ENCODE measurements at places on chromosomes 7 and 10.
A peak's percentile ranks its signal among the peaks of the same experiment; 100 is the strongest.

DNA sequence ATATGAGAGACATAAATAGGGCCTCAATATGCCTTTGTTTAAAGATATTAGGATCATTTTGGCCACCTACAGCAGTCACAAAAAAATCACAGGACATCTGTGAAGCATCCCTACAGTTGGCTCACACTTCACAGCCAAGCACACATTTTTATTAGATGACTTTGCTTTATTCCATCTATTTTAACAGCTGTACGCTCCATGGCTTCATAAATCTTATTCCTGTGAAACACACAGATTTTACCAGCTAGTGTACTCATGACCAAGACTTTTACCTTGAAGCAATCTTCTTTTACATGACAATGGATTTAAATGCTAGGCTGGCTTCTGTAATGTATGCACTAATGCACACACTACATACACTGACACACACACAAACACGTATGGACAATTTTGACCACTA is 254.8 kb upstream of the PITRM1 start:
- no peak for DNase-seq

DNA sequence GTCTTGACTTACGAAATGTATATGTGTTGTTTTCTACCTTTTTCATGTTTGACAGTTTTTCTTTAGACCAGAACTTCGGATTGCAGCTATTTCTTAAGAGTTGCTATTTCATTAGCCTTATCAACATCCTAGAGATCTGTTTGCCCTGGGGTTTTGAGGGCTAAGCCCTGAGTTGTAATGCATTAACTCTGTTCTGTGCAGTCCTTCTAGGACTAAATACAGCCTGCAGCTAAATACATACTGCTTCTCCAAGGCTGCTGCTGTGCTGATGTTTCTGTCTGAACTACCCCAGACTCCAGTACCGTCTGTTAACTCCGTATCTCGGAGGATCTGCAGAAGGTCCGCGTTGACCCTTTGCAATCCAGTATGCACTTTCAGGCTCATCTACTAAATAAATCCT is 26.5 kb downstream of the KIAA1217 start:
- DNase-seq, result no peak

DNA sequence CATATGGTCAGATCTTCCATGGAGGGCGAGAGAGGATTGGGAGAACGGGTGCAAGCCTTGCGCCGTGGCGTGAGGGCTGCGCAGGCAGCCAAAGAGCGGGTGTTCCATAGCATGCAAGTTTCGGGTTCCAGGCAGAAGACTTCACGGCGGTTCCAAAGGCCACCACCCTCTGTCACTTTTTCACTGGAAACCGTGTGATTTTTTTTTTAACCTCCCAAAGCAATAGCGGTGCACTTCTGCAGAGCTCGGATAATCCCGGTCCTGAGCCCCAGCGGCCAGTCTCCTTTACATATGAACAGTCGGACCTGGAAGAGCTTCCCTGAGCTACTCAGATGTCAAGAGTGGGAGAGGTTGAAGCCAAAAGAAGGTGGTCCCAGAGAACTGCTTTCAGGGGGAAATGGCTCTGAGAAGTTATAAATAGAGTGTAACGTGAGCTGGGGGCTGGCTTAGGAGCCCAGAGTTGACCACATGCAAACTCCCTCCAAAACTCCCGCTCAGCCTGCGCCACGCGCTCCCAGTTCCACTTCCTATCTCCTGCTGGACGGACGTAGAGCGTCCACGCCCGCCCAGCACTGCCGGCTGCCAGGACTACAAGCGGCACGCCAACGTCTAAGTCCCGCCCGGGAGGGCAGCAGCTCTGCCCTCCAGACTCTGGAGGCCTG is at the start of gene MEOX2:
TSS of gene MEOX2 (minus strand) at position 389 of the 662 bp plus-strand sequence. CDS start at position 108, 281 bp downstream.
- DNase-seq, result no peak

DNA sequence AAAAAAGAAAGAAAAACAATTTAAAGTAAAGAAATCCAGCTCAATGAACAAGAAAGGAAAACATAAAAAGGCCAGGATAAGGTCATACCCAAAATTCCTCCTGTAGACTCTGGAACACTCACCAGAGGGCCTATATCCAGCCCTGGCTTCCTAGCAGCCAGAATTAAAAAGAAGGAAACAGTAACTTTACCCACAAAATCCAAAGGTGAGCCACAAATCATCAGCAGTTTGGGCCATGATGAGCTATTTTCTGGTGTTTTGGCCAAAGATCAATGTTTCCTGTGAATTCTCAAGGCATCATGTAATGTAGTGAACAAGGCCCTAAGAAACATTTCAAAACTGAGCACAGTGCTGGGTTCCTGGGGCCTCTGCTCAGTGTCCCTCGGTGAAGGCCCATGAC is 87.8 kb downstream of the LARP4B start:
- no peak for DNase-seq

DNA sequence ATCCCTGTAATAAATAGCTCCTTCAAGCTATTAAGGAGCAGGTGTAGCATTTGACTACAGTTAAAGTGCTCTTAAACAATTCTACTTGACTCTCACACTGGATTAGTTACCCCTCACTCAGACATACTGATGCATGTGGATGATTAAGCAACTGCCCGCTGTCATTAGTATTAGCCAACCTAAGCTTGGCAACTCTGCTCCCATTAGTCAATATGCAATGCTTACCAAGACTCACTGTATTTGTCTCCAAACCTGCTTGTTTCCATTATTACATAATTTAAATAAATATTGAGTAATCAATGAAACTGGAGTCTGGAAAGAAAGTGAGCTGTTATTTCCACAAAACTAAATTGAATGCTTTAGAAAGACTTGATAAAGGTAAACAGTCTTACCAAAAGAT is 144.0 kb upstream of the ASAH2 start:
- no peak for DNase-seq

- peak; percentile 57 for DNase-seq
These were observed 778 bp upstream of the TRIM8 start for GRCh38 chr10:102643336-102644065.

DNA sequence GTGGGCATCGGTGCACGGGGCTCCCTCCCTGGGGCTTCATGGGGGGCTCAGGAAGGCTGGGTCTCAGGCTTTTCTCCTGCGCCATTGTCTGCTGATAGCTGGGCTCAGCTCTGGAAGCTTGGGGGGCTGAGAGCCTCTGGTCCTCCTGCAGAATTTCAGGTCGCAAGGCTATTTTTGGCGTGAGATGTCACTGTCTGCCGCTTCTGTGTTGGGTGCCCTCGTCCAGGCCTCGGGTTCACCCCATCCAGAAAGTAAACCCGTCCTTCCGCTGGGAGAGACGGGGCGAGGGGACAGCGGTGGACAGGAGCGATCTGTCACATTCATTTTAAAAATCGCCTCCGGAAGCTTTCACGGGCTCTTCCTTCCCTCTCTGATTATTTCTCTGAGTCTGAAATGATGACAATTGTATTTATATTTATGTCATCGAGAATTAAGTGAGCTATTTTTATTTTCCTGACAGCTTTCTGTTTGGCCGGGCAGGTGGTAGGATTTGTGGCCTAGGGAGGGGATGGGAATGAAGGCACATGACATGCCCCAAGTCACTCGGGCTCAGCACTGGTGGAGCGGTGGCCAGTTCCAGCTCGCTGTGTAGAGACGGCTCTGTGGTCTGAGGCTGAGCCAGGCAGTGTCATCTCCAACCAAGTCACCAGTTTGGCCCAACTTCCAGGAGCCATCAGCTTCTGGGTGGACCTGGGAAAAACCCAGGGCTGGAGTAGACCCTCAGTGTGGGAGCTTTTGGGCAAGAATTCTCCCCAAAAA is 40.7 kb upstream of the AP5Z1 start:
- peak; percentile 86 for DNase-seq

GRCh38 chr7:114342431-114343179 is 72.0 kb upstream of the FOXP2 start:
- no peak for DNase-seq

GRCh38 chr10:31186225-31187000 is 132.6 kb upstream of the ZEB1 start:
- DNase-seq, result no peak

- DNase-seq, result no peak
These were observed 11.3 kb downstream of the TNS3 start for GRCh38 chr7:47570649-47571050.

DNA sequence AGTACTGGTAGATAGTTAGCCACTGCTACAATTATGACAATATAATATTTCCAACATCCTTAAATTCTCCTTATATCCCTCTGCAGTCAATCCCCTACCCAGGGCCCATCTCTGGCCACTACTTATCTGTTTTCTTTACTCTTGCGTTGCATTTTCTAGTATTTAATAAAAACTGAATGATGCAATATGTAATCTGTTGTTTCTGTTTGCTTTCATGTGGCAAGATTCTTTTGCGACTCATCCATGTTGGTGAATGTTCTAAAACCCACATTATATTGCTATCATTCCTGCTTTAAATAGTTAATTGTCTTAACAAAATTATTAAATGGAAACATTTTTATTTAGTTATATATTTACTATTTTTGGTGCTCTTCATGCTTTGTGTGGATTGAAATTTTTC is 338.5 kb downstream of the MDFIC start:
- DNase-seq, result no peak

DNA sequence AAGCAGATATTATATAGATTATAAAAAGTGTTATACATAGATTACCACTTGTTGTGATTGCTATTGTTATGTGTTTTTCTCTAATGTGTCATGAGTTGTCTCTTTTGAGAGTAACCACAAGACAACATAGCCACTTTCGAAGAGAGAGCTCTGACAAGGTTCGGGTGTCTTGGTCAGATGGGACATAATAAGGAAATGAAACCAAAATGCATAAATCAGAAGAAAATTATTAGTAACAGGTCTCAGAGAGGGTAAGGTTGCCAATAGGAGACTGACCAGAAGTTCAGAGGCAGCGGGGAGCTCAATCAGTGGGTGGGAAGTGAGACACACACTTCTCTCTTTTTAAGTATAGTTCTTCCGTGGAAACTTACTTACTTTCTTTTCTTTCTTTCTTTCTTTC is 639.2 kb upstream of the POT1 start:
- no peak for DNase-seq

DNA sequence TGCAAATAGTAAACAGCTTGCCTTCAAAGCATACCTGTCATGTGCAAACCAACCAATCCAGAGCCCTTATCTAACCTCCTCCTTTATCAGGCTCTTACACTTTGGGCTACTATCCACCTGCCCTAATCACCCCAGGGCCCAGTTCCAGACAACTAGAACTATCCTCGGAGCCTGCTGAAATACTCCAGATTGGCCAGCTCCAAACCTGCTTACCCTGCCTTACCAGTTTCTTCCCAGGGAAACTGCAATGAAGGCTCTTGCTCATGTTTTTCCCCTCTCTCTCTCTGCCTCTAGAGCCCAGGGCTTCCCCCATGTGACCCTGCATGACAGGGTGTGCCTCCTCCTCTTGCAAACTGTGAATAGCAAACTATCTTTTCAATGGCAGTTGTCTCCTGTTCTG is 81.4 kb upstream of the CAPZA2 start:
- no peak for DNase-seq

DNA sequence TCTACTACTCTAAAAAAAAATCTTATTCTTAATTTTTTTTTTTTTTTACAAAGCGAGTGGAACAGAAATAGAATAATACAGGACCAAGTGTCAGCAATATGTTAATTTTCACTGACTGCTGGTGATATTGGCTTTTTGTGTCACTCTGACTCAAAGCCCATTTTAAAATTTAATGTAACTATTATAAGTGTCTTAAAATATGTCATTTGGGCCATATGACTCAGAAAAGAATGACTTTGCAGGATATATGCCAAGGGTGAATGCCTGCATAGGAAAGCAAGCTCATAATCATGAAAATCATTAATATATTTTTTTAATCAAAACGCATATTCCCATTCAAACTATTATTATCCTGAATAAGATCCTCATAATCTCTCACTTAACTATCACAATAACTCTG is 149.2 kb downstream of the GNAT3 start:
- DNase-seq, result no peak

GRCh38 chr10:118045837-118046394 is 825 bp downstream of the RAB11FIP2 start:
- peak; percentile 90 for DNase-seq

DNA sequence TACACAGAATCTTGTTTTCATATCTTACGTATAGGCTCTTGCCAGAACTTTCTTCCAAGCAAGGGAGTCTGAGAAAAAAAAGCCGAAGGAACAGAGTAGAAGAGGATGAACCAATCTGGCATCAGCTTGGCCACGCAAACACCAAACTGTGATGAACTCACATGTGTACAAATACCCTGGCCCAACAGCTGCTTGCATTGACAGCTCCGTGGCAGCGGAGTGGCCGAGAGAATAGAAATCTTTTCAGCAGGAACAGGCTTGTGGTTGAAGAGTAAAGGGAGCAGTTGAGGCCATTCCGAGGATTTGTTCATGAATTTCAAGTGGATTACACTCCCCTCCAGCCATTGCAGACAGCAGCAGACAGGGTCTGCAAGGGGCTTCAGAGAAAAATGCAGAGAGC is 173.8 kb upstream of the PLXNA4 start:
- peak; percentile 30 for DNase-seq

DNA sequence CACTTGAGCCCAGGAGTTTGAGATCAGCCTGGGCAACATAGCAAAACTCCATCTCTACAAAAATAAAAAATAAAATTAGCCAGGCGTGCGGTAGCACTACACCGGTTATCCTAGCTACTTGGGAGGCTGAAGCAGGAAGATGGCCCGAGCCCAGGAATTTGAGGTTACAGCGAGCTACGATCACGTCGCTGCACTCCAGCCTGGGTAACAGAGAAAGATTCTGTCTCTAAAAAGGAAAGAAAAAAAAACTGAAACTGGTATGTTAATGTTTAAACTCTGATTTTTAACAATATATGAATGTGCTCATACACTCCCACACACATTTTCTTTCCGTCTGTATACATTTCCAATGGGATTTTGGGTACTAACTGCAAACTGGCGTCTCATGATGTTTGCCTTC is 140.6 kb upstream of the KMT2E start:
- no peak for DNase-seq

GRCh38 chr10:34190580-34190979 is 624.5 kb downstream of the PARD3 start:
- DNase-seq, result no peak

DNA sequence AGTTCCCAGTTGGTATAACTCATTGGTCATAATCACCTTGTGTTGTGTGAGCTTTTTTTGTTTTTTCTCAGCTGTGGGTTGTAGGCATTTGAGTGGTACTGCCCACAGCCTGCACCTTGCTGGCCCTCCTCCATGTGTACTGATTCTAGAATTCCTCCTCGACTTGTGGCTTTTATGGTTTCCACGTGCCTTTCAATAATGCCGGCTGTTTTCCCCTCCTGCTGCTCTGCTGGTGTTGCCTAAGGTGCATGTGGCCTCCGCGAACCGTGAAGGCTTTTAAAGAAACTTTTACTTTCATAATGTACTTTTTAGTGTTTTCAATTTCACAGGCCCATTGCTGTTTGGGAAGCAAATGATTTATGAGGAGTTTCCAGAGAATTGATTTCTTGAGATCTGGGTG is 518.0 kb downstream of the REEP3 start:
- DNase-seq, result no peak

DNA sequence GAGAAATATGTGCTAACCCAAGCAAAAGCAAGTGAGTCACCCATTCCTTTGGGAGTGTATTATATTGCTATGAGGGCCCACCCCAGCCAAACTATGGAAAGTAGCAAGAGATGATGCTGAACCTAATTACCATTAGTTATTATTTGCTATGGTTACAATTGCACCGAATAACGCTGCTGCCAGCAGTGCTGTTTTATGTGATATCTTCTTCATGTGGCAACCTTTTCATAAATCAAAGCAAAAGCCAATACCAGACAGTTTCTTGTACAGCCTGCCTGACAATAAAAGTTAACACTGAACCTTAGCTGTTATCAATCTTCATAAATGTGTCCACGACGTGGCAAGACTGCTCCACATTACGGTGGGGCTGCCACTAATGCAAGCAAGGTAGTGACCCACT is 241.7 kb upstream of the PLXNA4 start:
- DNase-seq, result no peak
